ENCODE measurements at places on chromosomes 7 and 10.

- DNase-seq, result peak; percentile 31
These were observed 1.2 kb upstream of the FOXI2 start for GRCh38 chr10:127735723-127736221.

- DNase-seq, result no peak
These were observed 17.7 kb upstream of the CXCL12 start for GRCh38 chr10:44402465-44403195.

DNA sequence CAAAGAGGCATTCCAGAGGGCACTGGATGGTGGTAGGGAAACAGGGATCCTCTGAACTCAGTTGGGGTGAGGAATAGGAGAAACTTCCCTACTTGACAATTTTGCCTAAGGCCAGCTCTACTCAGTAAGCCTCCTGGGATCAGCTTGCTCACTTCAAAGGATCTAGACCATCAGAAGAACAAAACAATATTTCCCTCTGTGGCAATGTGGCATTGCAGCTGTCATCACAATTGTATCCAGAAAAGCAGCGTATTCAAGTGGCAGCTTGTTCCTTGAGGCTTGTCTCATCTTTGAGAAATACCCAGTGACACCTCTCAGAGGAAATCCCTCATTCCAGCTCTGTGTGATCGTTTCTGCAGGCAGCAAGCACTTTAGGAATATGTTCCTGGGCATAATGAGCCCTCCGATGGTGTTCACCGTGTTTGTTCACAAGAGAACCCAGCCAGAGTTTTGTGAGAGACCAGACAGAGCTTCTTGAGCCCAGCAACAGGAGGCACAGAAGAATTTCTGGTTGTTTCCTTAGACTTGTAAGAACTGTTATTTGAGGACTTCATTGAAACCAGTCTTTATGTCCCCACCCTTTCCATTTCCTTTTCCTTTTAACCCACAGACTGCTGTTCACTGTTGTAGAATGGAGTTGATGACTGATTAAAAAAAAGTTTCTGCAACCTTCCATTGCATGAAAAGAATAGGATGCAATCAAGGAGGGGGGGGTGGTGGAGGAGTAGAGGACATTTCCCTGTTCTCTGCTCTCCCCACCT is 747.3 kb downstream of the LRMDA start:
- no peak for DNase-seq

DNA sequence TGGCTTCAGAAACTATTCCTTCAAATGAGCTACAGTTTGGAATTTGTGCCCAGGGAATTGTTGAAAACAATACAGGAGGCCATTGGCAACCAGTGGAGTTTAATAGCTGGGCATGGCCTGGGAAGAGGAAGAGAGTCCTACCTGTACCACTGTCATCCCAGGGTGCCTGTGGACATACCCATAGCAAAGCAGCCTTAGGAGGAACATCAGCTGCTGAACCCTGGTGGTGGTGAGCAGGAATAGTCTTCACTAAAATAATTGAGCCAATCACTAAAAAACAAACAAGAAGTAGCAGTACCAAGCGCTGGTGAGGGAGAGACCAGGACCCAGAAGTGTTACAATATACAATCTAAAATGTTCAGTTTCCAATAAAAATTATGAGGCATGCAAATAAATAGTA is 14.5 kb downstream of the IGFBP1 start:
- no peak for DNase-seq

DNA sequence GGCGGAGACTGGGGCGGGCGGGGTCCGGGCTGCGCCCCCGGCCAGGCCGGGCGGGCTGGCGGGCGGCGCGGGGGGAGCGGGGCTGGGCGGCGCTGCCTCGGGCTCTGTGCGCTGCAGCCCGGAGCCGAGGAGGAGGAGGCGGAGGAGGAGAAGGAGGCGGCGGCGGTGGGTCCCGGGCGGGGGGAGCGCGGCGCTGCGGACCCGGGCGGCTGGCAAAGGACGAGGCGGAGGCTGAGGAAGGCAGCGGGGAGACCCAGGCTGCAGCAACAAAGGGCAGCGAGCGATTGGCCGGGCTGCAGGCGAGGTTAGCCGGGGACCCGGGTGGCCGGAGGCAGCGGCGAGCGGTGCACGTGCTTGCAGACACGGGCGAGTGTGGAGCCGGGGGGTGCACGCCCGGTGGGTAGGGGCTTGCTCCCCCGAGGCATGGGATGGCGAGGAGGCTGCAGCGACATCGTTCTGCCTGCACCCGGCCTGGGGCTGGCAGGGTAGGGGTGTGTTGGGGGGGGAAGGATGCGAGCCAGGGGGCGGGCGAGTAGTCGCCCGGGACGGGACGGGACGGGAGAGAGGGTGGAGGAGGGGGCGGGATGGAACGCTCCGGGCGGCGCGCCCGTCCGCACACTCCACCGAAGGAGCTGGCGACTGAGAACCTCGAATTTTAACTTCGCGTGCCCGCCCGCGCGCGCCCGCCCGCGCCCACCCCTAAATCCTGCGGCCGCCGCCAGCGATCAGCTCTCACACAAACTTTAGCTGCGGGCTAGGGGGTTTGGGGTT is 844 bp upstream of the KAT6B start:
- peak; percentile 75 for DNase-seq

- DNase-seq, result no peak
These were observed 468.0 kb upstream of the FZD8 start for GRCh38 chr10:36110097-36110496.

- DNase-seq, result no peak
These were observed 238.2 kb upstream of the FAM3C start for GRCh38 chr7:121634356-121634755.

GRCh38 chr10:119466655-119467054 is 75.9 kb downstream of the RGS10 start:
- no peak for DNase-seq

- DNase-seq, result no peak
These were observed 181.1 kb upstream of the NAMPT start for GRCh38 chr7:106465704-106466468.

DNA sequence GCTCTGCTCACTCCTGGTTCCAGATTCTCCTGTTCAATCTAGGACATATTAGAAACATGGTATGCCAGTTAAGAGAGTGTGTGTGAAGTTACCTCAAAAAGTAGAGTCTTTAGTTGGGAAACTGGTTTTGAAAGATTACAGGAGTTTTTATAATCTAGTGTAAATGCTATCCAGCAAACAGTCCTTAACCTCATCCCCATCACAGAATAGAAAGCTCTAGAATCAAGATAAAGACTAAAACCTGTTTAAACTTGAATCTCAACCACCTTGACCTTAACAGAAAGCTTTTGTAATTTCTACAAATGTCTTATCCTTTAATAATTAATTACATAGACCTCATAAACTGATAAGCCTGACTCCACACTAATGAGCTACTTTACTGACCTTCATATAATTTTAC is 1288.7 kb upstream of the SORCS1 start:
- DNase-seq, result no peak

DNA sequence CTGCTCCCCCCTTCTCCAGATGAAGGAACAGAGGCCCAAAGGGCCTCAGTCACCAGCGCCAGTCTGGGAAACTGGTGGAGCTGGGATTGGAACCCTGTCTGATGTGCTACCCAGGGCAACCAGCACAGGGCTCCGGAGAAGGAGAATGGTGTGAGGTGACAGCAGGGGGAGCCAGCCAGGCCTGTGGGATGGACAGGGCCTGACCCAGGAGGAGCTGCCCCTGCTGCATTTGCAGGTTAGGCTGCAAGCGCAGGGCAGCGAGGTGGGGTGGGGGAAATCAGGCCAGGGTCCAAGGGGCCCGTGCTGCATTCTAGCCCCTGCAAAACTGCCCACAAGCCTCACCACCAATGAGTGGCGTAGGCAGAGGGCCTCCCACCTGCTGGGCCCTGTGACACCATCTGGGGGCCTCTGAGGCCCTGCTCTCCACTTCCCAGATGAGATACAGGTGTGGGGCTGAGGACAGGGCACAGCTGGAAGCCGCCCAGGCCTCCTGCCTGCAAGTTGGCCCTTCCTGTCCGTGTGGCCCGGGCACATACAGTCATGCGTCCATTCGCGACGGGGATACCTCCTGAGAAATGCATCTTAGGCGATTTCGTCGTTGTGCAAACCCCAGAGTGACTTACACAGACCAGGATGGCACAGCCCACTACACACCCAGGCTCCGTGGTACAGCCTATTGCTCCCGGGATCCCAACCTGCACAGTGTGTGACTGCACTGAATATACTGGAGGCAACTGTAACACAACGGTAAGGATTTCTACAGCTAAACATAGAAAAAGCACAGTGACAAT is 45.3 kb downstream of the RASGEF1A start:
- DNase-seq, result peak; percentile 76

DNA sequence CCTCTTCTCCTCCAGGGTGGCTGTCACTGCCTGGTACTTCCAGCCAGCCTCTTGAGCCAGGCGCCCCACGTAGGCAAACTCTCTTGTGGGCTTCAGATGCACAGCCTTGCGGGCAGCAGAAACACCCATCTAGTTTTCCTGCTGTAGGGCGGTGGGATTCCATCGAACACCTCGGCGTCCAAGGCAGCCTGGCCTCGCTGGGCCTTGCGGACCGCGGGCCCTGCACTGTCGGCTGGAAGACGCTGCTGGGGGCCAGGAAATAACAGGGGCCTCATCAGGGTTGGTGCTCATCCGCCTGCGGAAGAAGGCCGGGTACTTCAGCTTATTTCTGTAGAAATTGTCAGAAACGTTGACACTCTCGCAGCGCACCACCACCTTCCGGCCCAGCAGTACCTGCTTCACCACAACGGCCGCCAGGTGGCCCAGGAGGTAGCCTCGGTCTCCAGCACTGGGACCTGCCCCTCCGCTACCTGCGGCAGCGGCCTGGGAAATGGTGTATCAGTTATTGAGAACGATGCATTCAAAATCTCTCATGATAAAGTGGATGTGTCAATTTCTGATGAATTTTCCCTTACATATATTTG is 61.1 kb downstream of the WDFY4 start:
- peak; percentile 65 for DNase-seq

- DNase-seq, result no peak
These were observed 33.3 kb upstream of the MAT1A start for GRCh38 chr10:80322711-80323110.

DNA sequence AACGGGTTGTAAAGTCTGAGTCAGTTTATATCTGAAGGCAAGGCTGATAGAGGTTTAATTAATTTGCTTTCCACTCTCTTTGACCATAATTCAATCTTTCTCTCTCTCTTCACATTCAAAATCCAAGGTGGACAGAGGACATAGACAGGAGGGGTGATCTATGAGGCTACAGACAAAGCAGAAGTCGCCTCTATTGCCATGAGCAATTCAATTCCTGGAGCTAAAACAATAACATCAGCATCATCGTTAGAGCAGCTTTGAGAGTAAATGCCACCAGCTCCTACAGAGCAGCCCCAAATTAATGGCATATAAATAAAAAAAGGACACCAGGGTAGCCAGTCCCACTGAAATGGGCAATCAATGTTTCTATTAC is 93.2 kb downstream of the DGKI start:
- DNase-seq, result no peak

- DNase-seq, result no peak
These were observed 200.5 kb downstream of the MAD1L1 start for GRCh38 chr7:2032030-2032875.

- no peak for DNase-seq
These were observed 125.1 kb downstream of the PLXNA4 start for GRCh38 chr7:132451161-132451560.

DNA sequence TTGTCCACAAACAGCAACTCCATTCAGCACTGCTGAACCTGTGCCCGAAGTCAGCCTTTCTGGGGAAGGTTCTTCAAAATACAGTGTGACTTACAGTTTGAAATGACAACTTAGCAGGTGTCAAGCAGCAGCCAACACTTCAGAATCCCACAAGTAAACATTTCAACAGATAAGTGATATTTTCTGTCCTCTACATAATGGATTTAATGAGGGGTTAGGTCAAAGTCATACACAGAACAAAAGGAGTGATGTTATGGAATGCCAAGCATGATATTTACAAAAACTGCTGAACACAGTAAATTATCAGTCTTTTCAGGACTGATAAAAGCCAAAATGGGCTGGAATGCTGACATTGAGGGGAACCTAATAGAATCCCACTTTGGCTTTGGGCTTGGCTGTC is 77.6 kb upstream of the JAZF1 start:
- no peak for DNase-seq

- no peak for DNase-seq
These were observed 13.9 kb downstream of the PAX2 start for GRCh38 chr10:100759331-100759730.

- DNase-seq, result no peak
These were observed 312.1 kb upstream of the MEOX2 start for GRCh38 chr7:15998617-15999016.

GRCh38 chr7:77457779-77458178 is 41.6 kb upstream of the GSAP start:
- DNase-seq, result no peak

DNA sequence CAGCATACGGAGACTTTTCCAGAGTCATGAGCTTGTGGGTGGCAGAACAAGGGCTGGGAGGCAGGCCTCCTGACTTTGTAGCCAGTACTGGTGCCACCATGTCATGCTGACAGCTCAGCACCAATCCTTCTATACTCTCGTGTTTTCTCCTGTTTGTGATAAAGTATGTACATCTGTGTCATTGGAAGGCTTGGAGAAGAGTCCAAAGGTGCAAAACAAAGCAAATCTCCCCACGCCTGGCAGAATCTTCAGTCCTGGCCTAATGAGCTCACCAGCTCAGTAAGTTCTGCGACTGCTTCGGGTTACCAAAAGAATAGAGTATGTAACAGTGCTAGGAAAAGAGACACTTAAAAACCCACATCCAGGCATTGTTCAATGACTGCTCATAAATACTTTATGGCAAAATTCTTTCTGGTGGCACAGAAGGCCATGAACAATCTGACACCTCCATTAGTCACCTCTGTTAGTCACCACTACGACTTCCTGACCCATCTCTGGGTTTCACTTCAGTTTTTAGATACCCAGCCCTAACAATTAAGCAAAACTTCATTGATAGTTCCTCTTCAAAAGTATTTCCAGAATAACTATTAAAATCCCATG is 24.5 kb downstream of the STEAP1 start:
- no peak for DNase-seq

DNA sequence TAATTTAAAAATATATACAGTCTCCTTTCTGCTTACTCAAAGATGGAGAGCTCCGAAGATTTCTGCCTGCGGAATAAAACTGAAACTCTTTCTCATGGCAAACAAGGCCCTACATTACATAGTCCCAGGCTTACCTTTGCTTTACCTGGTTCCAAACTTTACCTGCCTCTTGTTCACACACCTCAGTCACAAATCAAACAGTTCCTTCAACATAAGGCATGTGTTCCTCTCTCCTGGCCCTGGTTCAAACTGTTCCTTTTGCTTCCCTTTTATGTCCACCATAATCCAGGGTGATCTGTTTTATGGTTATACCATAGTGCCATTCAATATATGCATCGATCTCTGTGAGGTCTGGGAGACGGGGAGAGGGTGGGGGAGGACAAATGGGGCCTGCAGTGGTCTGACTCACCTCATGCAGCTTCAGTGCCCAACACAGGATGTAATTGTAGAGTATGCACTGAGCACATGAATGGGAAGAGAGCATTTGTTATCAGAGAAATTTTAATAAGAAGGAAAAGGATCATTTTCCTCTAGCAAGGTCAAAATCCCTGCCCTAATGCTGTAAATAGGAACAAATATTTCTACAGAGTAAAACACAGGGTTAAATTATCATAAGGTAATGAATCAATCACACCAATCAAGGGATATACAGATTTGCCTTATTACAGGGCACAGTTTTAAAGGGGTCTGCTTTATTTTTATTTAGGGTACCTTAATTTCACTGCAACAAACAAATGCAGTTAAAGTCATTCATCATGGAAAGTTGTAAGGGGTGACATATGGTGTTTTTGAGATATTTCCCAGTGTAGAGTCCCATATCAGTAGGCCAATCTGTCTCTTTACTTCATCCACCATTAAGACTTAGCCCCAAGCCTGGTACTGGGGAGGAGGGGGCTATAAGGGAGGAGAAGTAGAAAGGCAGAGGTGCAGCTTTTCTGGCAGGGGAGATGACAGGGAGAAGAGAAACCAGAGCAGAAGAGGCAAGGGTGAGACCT is 88.8 kb upstream of the PDE1C start:
- DNase-seq, result no peak

- DNase-seq, result no peak
These were observed 77.4 kb downstream of the MKI67 start for GRCh38 chr10:128048819-128049210.
